ENCODE measurements at places on chromosomes 11 and 22.

DNA sequence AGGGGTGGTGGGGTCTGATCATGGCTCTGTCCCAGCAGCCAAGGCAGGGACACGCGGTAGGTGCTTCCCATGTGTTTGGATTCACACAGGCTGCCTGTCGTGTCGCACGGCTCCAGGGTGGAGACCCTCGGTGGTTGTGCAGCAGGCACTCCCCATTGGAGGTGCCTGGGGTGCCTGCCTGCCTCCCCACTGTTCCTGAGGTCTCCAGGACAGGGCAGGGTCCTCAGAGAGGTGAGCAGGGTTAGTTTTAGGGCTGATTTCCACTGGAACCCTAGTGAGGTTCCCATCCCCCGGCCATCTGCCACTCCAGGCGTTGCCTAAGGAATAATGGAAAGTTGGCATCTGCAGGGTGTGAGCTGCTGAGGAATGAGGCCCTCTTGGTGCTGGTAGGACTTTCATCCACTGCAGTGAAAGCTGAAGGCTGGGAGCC is 32.3 kb downstream of the OSBPL5 start:
- DNase-seq = no peak

GRCh38 chr11:19589567-19590260 is 122.9 kb upstream of the NAV2 start:
- no peak for DNase-seq

GRCh38 chr11:1081601-1082311 is 7.1 kb downstream of the MUC2 start:
- no peak for DNase-seq

- DNase-seq = no peak
These were observed 3.6 kb upstream of the FBXO3 start for GRCh38 chr11:33777906-33778305.

DNA sequence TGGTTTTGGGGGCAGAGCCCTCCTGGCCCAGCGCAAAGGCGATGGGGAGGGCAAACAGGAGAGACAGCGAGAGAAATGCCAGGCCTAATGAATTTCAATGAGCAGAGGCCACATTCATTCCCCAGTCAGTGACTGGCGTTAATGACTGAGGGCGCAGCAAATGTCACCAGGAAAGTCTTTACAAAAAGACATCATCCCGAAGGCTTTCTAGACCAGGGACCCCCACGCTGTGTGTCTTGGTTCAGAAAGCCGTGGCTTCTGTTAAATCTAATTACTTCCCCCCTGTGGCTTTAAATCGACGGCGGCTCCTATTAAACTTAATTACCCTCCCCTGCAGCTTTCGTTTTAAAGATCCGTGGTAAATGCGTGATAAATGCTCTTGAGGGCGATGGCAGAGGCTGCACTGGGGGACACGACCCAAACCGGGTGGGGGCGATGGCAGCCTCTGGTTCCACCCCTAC is 1.6 kb upstream of the FGF19 start:
- no peak for DNase-seq

DNA sequence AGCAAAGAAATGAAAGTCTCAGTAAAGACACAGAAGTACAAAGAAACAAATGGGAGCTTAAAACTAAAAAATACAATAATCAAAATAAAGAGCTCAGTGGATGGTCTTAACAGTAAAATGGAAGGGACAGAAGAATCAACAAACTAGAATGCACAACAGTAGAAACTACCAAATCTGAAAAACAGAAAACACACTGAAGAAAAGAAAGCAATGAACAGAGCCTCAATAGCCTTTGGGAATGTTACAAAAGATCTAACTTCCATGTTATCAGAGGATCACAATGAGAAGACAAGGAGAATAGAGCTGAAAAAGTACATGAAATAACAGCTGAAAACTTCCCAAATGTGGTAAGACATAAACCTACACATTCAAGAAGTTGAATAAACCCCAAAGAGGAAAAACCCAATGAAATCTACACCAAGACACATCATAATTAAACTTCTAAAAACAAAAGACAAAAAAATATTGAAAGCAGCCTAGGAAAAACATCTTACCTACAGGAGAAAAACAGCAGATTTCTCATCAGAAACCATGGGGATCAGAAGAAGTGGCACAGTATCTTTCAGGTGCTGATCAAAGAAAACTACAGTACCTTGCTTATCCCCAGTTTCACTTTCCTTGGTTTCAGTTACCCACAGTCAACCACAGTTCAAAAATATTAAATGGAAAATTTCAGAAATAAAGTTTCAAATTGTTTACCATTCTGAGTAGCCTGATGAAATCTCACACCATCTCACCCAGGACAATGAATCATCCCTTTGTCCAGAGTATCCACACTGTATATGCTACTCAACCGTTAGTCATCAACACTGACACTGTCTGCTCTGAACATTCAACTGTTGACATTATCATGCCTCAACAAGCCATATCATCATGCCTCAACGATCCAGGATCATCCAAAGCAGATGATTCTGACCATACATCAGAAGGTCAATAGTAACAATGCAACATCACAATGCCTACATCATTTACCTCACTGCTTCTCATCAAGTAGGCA is 22.2 kb downstream of the RRAS2 start:
- DNase-seq = peak; percentile 98

DNA sequence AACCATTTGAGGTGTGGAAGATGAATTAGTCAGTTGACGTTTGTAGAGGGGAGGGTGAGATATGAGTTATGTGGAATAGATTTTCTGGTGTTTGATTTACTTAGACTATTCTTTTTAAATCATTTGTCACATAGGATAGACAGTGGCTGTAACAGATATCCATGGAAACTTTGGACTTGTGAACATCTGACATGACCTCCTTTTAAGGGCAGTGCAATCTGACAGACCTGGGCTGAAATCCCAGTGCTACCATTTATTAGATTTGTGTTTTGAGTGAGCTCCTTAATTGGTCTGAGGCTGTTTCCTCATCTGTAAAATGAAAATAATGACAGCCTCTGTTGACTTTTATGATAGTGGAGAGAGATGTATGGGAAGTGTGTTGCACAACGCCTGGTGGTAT is 159.9 kb downstream of the TEAD1 start:
- DNase-seq = no peak

DNA sequence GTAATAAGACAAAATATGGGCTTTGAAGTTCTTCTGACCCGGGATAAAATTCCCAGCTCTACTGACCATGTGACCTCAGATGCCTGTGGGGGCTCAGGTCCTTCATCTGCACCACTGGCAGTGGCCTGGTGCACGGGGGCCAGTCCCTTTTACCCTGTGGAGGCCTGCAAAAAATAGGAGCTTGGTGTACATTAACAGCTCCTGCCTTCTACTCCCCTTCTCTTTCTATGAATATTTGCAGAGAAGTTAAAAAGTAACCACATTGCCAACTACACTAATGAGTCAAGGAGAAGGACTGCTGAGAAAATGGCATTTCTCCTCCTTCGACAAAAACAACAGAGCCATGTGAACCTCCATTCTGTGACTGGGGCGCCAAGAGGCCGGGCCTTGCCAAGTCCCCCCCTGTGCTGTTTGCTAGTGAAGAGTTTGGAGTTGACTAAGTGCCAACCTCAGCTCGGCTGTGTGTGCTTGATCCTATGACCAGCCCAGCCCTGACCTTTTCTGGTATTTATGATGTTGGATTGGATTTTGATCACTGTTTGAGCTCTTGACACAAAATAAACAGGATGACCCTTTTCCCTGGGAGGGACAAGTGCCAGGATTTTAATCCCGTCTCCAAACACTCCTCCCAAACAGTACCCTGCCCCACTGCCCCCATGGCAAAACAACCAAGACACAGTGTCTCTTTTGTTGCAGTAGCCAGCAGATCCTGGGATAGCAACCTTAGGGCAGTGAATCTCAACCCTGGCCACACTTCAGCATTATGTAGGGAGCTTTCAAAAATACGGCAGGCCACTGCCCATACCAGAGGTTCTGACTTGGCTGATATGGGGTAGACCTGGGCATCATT is 380.1 kb downstream of the LARGE1 start:
- DNase-seq = no peak

DNA sequence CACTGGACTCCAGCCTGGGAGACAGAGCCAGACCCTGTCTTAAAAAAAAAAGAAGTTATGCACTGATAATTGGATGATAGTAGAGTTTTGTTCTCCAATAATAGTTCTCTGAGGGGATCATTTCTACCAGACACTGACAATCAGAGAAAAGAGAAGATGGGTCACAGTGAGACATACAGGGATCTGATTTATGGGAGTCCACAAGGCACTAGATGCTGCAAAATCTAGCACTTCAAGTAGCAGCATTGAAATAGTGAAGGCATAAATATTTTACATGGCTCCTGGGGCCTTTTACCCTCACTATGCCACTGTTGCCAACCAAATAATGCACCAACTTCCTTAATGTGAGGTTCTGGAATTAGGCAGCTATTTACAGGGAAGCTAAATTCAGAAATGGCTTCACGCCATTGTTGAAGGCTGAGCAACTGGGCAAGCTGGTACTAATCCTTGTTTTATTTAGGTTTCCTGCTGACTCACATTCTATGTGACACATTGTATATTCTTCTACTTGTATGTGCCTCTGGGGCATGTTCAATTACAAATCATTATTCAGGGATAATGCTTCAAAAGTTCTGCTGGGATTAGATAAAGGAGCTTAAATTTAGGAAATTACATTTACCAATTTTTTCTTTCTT is 38.2 kb upstream of the ABTB2 start:
- peak; percentile 88 for DNase-seq

- DNase-seq = no peak
These were observed 113.7 kb downstream of the PLEKHA7 start for GRCh38 chr11:16900491-16900890.

DNA sequence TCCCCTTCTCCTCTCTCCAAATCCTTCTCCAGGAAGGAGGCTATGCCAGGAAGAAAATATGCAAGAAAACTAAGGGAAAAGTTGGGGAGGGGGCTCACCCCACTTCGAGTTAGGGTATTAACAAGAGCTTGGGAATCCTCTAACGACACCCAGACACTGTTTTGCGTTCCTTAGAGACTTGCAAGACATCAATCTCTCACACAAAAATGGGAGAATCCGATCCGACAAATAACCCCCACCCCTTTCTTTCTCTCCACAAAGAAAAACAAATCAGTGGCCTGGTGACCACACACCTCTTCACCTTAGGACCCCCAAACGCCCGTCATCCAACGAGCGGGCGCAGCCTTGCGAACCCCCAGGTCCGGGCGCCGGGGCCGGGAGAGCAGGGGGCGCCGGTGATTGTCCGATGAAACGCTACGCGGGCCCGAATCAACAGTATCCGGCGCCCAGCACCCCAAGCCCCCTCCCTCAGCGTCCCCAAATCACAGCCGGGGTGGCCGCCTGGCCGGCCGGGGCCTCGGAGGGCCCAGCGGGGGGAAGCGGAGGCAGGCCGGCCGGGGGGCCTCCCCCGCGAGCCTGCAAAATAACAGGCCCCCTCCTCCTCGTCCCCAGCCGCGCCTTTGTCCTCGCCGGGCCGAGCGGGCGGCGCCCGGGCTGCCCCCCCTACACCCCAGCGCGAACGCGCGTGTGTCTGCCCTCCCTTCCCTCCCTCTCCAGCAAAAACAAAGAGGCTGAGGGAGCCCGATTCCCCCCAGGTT is 690 bp downstream of the CSNK1E start:
- peak; percentile 65 for DNase-seq

DNA sequence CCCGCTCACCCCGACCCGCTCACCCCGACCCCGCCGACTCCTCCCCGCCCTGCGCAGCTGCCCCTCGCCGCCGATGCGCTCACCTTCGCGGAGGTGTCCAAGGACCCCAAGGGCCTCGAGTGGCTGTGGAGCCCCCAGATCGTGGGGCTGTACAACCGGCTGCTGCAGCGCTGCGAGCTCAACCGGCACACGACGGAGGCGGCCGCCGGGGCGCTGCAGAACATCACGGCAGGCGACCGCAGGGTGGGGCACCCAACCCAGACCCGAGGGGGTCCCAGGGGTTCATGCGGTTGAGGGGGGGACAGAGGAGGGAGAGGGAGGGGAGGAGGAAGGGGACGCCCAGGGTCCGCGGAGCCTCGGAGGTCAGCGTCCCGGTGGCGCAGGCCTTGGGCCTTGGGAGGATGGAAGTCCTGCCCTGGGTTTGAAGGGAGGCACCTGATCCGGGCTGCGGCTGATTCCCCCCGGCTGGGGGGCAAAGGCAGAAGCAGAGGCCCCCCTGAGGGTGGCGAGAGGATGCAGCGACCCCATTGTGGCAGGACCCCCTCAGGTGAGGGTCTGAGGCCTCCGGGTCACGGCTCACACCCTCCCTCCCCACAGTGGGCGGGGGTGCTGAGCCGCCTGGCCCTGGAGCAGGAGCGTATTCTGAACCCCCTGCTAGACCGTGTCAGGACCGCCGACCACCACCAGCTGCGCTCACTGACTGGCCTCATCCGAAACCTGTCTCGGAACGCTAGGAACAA is 9.2 kb downstream of the PKP3 start:
- no peak for DNase-seq

GRCh38 chr11:33177676-33178336 is 16.5 kb upstream of the CSTF3 start:
- DNase-seq = no peak

DNA sequence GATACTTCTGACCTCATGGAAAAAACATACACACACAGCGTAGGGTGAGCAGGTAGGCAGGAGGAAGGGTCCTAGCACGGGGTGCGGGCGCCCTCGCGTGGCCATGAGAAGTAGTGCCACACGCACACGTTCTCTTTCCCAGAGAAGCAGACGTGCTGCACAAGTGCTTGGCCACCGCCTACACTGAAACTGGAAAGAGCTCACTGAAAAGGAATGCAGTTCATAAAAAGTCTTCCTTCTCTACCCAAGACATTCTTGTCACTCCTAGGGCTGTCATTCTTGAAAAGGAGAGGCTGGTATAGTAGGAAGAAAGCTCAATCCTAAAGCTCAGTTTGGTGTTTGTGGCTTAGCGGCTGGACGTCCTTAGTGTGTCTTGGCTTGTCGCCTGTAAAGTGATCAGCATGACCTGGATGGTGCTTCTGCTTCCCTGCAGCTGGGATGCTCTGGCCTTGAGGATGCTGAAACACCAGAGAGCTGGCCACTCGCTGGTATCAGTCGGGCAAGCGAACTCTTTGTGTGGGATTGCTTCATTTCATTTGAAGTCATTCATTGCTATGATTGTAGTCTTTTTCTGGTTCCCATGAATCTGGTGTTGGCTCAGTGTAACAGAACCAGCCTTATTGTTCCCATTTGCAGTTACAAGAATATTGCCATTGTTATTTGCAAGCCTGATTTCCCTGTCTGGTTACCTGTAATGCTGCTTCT is 303.8 kb downstream of the NTM start:
- peak; percentile 68 for DNase-seq

GRCh38 chr11:61702701-61703312 is 22.6 kb downstream of the DAGLA start:
- no peak for DNase-seq

All from ELR (cell line).